ENCODE measurements at places on chromosomes 11 and 22. TPM values are rescaled to one million over a fixed set of nuclear protein-coding genes. Genes with fewer than 3 reads are reported as not detected.

CD248 gene
- 10.6 TPM for total RNA-seq

DNA sequence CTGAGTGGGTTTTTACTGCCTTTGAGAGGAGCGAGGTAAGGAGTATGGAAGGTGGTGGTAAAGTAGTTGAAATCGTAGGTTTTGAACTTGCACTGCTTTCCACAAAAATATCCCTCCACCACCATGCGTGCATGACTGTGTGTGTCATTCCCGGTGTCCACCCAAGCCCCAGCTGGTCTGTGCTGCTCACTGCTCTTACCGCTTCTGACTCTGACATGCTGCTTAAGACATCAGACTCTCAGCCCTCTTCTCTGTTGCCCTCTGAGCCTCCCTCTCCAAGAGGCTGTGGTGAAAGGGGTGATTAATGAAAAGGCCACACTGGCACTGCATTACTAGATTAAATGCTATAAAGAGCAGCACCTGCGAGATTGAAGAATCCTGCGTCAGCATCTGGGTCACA lies 128.7 kb downstream of the SPATA19 start:
- H3K4me3 ChIP-seq: no peak overlapping the region
- H3K4me1 ChIP-seq: no peaks in the 10 kb centered on the region
- DNase-seq: no peak

DNA sequence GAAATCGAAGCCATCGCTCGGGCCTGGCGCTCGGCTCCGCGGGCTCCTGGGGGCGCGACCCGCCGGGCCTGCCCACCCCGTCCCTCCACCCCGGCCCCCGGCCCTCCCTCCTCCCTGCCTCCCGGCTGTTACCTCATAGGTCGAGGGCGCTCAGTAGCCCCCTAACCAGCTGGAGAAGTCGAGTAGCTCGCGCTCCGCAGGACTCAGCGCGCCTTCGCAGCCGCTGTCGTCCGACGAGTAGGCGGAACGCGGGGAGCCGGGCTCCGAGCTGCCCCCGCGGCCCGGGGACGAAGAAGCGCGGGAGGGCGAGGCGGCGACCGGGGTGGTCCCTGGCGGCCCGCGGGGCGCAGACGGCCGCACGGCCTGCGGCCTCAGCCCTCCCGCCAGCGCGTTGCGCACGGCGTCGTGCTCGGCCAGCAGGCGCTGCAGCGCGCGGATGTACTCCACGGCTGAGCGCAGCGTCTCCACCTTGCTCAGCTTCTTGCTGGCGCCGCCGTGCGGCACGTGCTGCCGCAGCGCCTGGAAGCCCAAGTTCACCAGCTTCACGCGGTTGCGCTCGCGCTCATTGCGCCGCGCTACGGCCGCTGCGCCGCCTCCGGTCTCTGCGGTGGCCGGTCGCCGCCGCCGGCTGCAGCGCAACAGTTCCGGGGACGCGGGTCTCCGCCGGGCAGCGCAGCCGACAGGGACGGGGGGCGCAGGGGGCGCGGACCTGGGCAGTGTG lies 627 bp downstream of the ASCL2 start:
- H3K36me3 ChIP-seq: no peaks in the 10 kb centered on the region
- no peak overlapping the region for H3K27ac ChIP-seq
- H3K27me3 ChIP-seq: peaks cover 10% of the 10 kb centered on the region

DNA sequence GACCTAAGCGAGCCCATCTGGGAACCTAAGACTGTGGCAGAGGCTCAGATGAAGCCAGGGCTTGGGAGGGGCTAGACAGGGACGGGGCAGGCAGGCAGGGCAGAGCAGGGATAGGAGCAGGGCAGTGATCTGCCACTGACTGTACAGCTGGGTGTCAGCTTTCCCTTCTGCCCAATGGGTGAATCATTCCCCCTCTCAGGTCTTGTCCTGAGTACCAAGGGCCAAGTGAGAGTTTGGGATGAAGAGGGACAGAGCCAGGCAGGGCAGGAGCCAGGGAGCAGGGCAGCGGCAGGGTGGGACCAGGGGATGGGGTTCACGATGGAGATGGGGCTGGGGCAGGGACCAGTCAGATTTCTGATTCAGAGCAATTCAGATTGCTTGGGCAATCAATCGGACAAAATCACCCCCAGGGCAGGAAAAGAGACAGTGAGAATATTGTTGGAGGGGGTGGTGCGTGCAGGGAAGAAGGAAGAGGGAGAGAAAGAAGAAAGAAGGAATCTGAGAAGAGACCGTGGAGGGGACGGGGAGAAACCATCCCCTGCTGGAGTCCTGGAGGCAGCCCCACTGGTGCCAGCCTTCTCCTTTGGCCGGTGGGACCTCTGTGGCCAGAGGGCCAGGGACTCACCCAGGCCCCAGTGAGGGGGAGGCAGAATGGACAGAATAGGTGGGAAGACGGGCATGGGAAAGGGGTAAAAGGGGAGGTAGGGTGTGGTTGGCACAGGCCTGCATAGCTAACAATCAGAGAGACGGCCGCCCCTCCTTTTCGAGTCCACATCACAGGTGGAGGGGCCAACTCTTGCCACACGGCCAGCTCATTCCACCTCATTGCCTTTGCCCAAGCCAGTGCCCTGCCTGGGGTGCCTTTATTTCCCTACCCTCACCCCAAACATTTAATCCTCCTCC lies 47.2 kb downstream of the CYTH4 start:
- H3K4me3 ChIP-seq: no peak overlapping the region
- H3K36me3 ChIP-seq: no peaks in the 10 kb centered on the region
- DNase-seq: no peak
- peaks cover 13% of the 10 kb centered on the region for H3K27me3 ChIP-seq
- no peak overlapping the region for H3K27ac ChIP-seq

DNA sequence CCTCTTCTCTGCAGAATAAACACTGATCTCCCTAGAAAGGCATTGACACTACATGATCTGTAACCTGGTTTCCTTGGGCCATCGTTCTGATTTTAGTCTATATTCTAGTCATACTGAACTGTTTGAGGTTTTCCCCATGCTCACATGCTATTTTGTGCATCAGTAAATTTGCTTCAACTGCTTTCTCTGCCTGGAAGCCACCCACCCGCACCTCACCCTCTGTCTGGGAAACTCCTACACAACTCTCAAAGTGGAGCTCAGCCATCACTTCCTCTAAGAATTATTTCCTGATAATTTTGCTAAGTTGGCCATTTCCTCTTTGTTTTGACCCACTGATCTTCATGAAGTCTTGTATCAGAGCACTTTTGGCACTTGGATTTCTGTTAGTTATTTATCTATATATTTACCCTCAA lies 36.1 kb downstream of the MMP20 start:
- H3K27me3 ChIP-seq: no peaks in the 10 kb centered on the region
- no peaks in the 10 kb centered on the region for H3K36me3 ChIP-seq
- no peak overlapping the region for H3K27ac ChIP-seq
- no peaks in the 10 kb centered on the region for H3K4me1 ChIP-seq
- H3K4me3 ChIP-seq: no peak overlapping the region

- no peak overlapping the region for H3K4me3 ChIP-seq
- no peak overlapping the region for H3K27ac ChIP-seq
- no peaks in the 10 kb centered on the region for H3K36me3 ChIP-seq
These were observed 60.8 kb upstream of the ZBED5 start for GRCh38 chr11:10918698-10919097.

- no peaks in the 10 kb centered on the region for H3K36me3 ChIP-seq
- no peak for DNase-seq
- no peak overlapping the region for H3K4me3 ChIP-seq
- no peak overlapping the region for H3K27ac ChIP-seq
- no peaks in the 10 kb centered on the region for H3K4me1 ChIP-seq
- no peaks in the 10 kb centered on the region for H3K27me3 ChIP-seq
These were observed 25.0 kb downstream of the MN1 start for GRCh38 chr22:27776650-27776958.

DNA sequence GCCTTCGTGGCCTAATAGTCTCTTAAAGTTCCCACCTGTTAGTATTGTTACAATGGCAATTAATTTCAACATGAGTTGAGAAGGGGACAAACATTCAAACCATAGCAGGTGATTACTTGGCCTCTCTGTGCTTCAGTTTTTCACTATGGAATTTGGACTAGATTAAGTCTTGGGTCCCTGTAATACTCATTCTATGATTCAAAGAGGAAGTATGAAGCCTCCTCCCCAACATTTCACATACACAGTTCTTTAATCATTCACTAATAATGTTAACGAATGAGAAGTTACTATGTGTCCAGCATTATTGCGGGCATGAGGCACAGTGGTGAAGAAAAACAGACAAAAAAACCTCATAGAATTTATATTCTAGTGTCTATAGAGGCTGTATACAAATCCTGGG lies 19.9 kb upstream of the USP47 start:
- DNase-seq: no peak
- H3K36me3 ChIP-seq: no peaks in the 10 kb centered on the region
- H3K27ac ChIP-seq: no peak overlapping the region

DNA sequence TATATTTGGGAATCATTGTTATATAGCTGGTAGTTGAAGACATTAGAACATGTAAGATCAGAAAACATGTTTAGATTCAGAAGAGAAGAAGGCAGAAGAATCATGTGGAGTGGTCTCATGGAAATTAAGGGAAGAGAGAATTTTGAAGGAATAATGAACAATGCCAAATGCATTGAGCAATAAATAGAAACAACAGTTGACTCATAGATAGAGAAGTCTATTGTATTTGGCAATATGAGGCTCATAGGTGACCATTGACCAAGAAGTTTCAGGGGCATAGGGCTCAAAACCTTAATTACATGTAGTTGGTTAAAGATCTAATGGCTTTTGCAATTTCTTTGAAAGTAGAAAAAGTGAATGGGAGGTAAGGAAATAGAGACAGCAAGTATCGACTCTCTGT lies 123.9 kb downstream of the PAX6 start:
- no peaks in the 10 kb centered on the region for H3K36me3 ChIP-seq
- no peak overlapping the region for H3K27ac ChIP-seq
- H3K4me3 ChIP-seq: no peak overlapping the region
- H3K27me3 ChIP-seq: no peaks in the 10 kb centered on the region
- no peak for DNase-seq
- H3K4me1 ChIP-seq: peaks cover 6% of the 10 kb centered on the region

DNA sequence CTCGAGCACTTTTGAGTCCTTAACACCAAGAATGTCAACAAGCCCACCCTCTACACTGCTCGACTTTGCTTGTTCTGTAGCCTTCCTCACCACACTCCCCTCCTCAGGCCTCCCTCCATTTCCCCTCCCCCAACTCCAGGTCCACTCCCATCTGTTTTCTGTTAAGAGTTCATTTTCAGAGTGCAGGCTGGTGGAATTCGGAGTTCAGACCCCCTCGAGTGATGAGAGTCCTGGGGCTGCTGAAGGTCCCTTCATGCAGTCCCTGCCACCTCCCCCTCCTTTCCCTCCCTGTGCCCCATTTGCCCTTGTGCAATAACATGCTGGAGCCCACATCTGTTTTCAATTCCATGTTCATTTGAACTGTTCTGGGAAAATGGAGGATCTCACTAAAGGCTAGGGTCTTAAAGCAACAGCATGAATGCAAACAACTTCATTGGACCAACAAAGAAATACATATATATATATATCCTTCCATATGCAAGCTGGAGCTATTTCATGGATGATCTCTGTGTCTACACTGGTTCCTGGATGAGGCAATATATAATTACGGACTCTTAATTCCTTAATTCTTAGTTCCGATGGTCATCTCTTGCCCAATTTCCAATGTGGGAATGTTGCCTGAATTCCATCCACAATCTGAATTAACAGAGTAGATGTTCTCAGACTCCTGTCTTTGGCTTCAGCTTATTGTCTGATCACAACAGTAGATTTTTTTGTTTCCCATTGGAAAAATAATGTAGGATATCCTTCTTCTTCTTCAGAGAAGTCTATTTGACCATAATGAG lies 340.4 kb downstream of the ETS1 start:
- no peaks in the 10 kb centered on the region for H3K36me3 ChIP-seq
- H3K4me3 ChIP-seq: no peak overlapping the region
- no peaks in the 10 kb centered on the region for H3K27me3 ChIP-seq
- no peak overlapping the region for H3K27ac ChIP-seq

DNA sequence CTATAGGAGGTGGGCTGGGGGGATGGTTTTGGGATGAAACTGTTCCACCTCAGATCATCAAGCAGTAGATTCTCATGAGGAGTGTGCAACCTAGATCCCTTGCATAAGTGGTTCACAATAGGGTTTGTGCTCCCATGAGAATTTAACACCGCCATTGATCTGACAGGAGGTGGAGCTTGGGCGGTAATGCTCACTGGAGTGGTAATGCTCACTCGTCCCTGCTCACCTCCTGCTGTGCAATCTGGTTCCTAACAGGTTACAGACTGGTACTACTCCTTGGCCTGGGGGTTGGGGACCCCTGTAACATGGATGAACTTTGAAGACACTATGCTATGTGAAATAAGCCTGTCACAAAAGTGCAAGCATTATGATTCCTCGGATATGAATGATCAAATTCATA lies 87.0 kb upstream of the CLNS1A start:
- no peak for DNase-seq
- H3K27ac ChIP-seq: no peak overlapping the region
- H3K27me3 ChIP-seq: no peaks in the 10 kb centered on the region
- H3K36me3 ChIP-seq: peaks cover 6% of the 10 kb centered on the region
- H3K4me3 ChIP-seq: no peak overlapping the region
